Fibroblast of villous mesenchyme (primary cell): ENCODE measurements at places on chromosomes 5 and 9. TPM values are rescaled to one million over a fixed set of nuclear protein-coding genes. Genes with fewer than 3 reads are reported as not detected.
A peak's percentile ranks its signal among the peaks of the same experiment; 100 is the strongest.

- peak; percentile 60 for DNase-seq
These were observed 14.0 kb upstream of the LOX start for GRCh38 chr5:122091936-122092600.

DNA sequence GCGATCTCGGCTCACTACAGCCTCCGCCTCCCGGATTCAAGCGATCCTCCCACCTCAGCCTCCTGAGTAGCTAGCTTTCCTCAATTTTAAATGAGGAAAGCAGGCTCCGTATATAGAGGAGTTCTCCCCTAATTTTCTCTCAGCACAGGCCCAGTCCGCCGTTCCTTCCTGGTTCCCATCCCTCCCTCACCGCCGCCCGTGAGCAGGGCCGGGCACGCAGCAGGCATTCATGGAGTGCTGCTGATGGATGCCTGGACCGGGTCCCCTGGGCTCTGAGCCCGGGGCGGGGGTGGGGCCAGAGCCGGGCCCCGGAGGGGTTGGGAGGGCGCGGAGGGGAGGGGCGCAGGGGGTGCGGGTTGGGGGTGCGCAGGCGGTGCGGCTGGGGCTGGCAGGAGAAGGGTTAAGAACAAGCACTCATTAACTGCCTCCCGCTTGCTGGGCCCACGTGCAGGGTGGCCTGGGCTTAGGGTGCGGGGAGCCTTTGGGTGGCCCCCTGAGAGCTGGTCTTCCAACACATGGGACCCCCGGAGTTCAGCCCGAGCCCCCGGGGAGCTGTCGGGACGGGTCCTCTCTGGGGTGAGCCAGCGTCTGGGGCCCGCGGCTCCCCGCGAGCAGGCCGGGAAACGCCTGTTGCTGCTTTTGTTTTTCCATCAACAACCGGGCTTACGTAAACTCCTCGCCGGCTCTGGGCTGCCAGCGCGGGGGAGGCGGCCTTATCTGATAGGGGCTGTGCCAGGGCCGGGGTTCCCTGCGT is 33.7 kb downstream of the LHX2 start:
- DNase-seq = peak; percentile 77

PPP2R2B gene
- under 0.01 and 2.2 TPM in 2 replicates for total RNA-seq

DNA sequence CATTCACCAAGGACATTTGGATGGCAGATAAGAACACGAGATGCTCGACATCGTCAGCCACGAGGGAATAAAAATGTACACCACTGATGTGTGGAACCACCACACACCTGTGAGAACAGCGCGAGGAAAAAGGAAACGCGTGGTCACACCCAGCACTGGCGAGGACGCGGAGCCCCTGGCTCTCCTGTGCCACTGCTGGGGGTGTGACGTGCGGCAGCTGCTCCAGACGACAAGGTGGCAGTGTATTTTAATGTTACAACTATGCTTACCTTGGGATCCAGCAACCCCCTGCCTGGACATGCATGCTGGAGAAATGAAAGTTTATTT is 13.6 kb upstream of the CEP72 start:
- DNase-seq = no peak

DNA sequence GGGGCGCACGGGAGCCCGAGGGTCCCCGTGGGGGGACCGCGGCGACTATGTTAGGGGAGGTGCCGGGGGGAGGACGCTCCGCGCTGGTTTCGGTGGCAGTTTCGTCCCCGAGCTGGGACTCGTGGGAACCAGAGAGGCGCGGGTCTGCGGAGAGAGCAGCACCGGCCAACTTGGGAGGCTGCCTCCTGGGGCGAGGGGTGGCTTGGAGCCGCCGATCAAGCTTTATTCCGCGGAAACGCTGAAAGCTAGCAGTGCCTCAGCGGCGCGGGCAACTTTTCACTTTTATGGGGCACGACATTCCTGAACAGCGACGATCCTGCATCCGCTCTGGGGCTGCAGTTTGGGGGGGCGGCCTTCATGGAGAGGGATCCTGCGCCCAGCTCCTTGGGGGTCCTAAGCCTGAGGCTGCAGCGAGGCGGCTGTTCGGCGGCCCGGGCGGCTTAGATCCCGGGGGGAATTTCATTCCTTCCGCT is 369 bp downstream of the OCLN start:
- no peak for DNase-seq

- DNase-seq = no peak
These were observed 3.4 kb upstream of the APBA1 start for GRCh38 chr9:69675563-69675962.

SLC45A2 gene
- total RNA-seq = under 0.01 TPM in 1 of 2 replicates, not detected in the other

DNA sequence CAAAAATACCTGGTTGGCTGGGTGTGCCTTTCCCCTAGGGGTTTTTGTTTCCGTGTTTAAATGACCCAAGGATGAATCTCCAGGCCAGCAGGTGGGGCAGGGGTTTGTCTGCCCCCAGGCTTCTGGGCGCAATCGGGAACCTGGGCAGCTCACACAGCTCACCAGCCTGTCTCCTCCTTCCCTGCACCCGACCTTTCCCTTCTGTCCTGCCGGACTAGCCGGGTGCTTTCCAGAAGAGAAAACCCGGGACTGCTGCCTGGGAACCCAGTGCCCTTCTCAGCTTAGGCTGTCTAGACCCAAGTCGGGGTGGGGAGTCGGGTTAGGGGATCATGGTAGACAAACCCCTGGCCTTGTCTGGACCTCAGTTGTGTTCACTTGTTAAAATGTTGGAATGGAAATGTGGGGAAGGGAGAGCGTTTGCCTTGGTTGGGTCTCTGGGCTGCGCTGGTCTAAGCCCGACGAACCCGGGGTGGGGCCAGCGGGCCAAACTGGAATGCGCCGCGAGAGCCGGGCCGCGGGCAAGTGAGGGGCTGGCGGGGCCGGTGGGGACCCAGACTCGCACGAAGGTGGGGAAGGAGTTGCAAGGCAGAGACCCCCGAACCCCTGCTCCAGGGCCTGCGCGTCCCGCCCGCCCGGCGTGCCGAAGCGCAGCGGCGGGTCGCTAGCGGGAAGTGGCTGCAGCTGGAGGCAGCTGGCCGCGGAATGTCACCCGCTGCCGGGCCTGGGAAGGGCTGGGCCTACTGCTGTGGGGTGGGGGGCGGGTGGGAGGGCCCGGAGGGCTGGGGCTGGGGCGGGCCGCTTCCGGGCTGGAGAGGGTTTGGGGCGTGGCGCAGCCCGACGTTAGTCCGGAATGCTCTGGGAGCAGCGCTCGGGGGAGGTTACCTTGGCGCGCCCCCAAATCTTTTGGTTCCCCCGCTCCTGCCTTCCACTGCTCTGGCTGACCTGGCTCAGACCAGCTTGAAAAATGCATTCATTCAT is 84.6 kb downstream of the DAB2IP start:
- DNase-seq = peak; percentile 62

GRCh38 chr5:126477294-126478117 is 54.3 kb downstream of the GRAMD2B start:
- DNase-seq = peak; percentile 45

PLAC8L1 gene
- total RNA-seq = not detected in 2 replicates
